ENCODE measurements at places on chromosomes 6 and 20.
A peak's percentile ranks its signal among the peaks of the same experiment; 100 is the strongest.

DNA sequence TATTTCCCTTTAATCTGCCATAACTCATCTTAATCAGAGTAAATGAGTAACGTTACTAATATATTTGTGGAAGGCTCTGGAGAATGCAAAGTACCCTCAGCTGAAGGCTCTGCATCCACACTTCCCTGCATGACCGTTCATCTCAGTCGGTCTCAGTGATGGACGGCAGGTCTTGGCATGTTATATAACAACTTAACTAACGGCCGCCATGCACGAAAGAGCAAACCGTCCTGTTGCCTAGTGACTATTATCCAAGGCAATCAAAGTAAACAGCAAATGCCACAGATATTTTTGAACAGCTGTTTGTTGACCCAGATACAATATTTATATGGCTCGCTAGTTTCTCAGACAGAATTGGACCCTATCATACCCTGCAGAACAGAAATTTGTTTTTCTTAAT, 194.9 kb upstream of the SMLR1 start:
- DNase-seq: no peak

DNA sequence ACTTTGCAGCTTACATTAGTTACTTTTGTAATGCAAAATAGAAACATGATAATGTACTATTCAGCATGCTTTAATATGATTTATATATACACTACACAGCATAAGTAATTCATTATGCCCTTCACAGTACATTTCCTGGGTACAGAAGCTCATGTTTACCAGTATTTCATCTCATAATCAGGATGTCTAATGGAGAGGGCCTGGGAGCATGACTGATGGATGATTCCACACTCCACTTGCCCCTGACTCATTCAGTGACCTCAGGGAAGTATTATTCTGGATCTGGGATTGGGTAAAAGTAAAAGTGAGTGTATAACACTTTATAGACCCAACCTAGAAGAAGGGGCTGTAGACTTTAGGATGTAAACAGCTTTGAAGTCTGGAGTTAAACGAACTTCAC, 31.4 kb upstream of the BACH2 start:
- DNase-seq: no peak

GRCh38 chr20:14622796-14623195, 285.4 kb upstream of the FLRT3 start:
- no peak for DNase-seq

DNA sequence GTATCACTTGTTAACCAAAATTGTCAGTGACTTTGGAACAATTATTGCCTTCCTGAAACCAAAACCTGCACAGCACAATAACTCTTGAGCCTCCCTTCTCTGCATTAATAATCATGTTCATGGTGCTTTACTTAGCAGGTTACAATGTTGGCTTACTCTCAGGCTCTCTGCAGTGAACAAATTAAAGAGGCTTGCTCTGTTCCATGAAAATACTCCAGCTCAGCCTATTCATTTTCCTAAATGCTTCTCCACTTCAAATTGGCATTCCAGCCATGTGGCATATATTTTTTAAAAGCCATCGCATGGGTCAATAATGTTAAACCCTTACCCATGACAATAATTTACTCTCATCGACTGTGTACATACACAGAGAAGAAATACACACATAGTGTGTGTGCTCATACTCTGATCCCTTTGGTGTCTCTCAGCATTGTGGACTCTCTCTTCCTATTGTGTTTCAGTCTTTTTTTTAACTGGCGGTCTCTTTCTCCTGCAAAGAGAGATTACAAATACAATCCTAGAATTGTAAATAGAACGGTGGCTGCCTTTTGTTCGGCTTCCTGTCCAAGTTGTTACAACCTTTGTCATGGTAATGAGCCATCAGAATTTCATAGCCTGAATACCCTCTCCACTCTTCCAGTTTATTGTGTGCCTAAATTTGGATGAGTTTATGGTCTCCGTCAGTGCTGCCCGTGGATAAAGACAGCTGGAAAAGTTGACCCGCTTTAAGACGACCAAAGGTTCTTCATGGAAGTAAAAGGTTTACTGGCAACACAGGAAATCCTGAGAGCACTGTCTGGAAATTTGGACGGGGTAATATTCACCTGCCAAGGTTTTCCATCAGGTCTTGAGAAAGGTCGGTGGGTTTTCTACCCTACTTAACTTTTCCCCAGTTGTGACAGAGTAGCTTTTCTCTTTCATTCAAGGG, 263.6 kb downstream of the CD83 start:
- no peak for DNase-seq

- DNase-seq: peak; percentile 3
Observed at GRCh38 chr6:72048080-72048479, 161.7 kb downstream of the RIMS1 start.

DNA sequence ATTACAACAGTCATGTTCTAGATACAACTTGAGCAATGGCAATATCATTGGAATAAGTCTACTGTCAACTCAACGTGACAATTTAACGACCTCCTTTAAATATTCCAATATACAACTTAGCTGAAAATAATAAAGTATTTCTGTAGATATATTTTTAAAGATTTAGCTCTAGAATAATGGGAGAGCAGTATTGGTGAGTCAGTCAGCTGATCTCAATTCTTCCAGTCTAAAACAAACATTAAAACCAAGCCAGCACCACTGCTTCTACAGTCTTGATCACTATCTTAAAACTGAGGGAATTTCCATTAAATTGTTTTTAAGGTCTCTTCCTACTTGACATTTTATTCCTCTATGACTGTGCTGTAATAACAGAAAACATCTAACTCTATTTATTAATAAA, 38.2 kb downstream of the NOL7 start:
- no peak for DNase-seq

GRCh38 chr6:84095156-84095555, 61.6 kb downstream of the MRAP2 start:
- DNase-seq: no peak

DNA sequence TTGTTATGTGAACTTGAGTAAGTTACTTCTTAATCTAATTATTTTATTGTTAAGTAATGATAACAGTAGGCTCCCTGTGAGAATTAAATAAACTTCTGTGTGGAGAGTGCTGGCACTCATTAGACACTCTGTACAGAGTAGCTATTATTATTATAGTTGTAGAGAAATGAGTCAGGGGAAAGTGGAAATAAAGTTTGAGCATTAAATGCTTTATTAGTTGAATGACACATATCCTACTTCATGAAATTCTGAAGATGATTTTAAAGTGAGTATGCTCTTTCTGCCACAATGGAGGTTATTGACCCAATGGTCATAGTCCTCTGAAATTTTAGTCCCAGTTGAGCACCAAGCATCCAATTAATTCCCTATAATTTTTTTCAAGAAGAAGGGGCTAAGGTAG, 5.9 kb downstream of the ECI2 start:
- DNase-seq: no peak

- DNase-seq: no peak
Observed at GRCh38 chr6:22087960-22088706, 208.7 kb downstream of the PRL start.

DNA sequence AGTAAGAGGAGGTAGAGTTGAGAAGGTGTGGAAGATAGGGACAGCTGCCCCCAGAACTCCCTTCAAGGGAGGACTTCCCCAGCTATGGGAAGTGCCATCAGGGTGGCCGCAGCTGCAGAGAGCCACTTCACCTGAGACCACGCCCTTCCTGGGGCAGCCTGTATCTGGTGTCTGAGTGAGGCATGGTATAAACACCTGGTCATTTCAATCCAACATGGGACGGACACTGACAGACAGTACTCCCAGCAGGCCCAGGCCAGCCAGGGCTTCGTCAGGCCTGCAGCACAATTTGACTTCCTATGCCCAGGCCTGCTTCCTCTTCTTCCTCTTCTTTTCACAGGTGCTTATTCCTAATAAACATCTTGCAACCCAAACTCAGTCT, 4.5 kb downstream of the SOX12 start:
- DNase-seq: no peak

DNA sequence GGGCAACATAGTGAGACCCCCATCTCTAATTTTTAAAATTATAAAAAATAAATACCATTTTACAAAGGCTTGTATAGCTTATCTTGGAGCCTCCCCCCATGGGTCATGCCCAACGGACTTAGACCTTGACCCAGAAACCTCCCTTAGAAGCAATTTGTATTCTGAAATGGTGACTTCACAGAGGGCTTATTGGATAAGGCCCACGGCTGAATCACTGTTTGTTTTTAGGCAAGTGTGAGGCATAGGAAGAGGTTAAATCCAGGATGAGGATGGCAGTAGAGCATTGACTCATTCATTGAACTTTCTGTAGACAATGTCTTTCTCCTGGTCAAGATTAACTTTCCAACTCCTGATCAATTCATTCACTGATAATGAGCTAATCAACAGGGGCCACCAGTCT, 6.2 kb upstream of the SNAI1 start:
- no peak for DNase-seq

- no peak for DNase-seq
Observed at GRCh38 chr6:2086326-2086965, 159.0 kb downstream of the GMDS start.

DNA sequence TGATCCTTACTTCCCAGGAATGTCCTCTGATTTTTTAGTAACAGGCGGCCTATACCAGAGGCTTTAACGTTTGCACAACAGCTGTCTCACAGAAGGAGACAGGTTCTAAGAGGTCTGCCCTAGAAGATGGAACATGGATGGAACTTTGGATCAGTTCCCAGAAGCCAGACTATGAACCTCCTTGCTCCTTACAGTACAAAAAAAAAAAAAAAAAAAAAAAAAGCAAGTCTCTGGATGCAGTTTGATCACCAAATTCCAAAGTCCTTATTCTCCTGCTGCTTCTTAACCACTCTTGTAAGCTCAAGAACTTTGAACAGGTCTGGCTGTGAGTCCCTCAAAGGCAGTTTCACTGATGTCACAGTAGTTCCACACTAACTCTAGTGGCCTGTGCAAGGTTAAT, 2.0 kb upstream of the TRMT11 start:
- DNase-seq: no peak

- no peak for DNase-seq
Observed at GRCh38 chr6:149168968-149169367, 148.5 kb upstream of the TAB2 start.

- DNase-seq: no peak
Observed at GRCh38 chr20:35226126-35226883, at the start of gene MMP24. TSS of gene MMP24 (plus strand) at chr20:35226690. CDS start at chr20:35226739, 49 bp downstream.

DNA sequence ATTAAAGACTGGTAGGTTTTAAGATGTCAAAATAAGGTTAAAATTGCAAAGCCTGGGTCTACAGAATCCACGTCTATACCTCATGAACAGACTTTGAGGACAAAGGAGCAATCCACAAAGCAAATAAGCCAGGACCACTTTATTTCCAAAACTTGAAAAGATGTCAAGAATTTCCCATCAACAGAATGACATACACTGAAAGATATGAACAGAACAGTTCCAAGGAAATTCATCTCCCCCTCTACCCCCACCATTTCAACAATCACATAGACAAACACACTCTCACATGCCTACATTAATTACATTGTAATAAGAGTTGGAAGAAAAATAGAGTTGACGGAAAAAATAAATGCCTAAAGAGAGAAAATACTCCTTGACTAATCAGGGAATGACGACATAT, 45.2 kb upstream of the NHSL1 start:
- no peak for DNase-seq

DNA sequence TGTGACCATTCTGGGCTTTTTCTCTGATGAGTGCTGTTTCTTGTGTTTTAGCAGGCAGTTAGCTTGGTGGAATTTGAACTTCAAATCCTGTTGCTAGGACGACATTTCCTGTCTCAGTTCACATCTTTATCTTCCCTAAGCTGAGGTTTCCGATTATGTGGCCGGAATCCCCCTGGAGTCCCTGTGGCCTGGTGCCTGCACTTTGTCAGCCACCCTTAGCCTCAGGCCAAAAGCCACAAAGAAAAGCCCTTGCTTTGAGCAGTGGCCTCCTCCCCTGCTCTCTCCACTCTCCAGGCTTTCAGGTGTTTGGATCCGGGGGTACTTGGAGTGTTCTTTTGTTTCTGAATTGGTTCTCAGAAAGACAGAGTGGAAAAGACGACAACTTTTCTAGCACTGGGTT, 59.9 kb upstream of the PMEPA1 start:
- DNase-seq: no peak

DNA sequence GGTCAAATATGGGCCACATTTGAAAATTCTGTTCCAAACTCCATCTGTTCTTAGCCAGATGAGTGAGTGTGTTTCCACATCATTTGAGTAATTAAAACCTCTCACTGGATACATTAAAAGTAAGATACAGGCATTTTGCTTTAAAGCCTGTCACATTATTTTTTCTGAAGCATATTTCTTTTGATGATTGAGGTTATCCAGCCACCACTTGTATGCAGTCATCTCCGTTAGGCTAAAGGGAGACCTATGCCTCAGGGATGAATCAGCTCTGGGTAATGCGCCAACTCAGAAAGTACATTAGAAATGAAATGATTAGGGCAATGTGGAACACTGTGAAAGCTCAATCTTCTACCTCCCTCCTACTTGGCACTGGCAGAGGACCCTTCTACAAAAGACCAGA, 90.7 kb downstream of the SNAP25 start:
- DNase-seq: no peak

- DNase-seq: no peak
Observed at GRCh38 chr6:5855787-5856470, 150.8 kb downstream of the NRN1 start.

GRCh38 chr6:110196874-110197273, 16.6 kb downstream of the CDC40 start:
- DNase-seq: no peak

- DNase-seq: no peak
Observed at GRCh38 chr6:155890409-155890808, 434.8 kb upstream of the NOX3 start.

DNA sequence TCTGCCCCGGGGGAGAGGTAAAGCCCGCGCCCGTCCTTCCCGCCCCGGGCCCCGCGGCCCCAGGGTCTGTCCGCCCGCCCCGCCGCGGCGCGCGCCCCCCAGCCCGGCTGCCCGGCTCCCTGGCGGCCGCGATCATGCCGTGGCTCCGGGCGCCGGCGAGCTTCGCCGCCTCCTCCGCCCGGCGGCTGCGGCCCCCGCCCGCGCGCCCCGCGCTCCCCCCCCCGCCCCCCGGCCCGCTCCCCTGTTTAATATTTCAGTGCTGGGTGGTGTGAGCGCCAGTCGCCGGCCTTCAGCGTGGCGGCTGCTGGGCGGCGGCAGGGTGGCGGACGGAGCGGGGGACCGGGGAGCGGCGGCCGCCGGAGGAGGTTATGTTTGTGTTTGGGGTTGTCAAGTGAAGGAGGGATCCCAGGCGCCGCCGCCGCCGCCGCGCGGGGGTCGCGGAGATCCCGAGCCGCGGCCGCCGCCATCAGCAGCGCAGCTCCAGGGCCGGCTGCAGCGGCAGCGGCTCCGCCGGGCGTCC, at the start of gene HIVEP1:
HIVEP1 (plus strand) TSS at position 275 of the 520 bp plus-strand sequence. CDS start 3,317 bp downstream, outside the sequence.
- no peak for DNase-seq

Measured in cerebellar nuclear complex (tissue), 1 donor.